ENCODE measurements at places on chromosomes 2 and 18.

DNA sequence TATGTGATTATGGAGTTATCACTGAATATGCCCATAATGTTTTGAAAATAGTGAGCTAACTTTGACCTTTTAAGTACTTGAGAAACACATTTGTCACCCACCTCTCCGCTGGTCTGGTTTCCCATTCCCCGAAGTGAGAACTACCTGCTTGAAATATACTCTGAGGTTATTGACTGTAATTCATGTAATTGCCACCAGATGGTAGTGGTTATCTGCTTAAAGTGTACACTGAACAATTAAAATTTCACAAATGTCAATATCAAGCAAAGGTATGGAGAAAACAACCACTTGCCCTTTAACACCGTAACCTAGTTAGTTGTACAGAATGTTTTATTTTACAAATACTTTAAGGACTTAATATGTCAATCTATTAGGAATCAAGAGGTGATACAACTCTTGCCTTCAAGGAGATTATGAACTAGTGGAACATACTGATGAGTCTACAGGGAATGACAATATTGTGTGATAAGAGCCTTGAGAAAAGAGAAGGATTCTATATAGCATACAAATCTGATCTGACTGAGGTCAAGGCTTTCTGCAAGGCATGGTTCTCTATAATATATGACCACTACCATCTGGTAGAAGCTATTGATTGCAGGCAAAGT, 316.8 kb upstream of the KCNH7 start:
- no peaks in the 10 kb centered on the region for H3K4me1 ChIP-seq
- H3K36me3 ChIP-seq = no peaks in the 10 kb centered on the region
- H3K27ac ChIP-seq = no peak overlapping the region
- DNase-seq = no peak
- H3K27me3 ChIP-seq = no peaks in the 10 kb centered on the region
- H3K4me3 ChIP-seq = no peak overlapping the region

- no peaks in the 10 kb centered on the region for H3K4me1 ChIP-seq
- no peak overlapping the region for H3K4me3 ChIP-seq
- DNase-seq = no peak
- no peak overlapping the region for H3K27ac ChIP-seq
- H3K27me3 ChIP-seq = no peaks in the 10 kb centered on the region
- H3K36me3 ChIP-seq = no peaks in the 10 kb centered on the region
Observed at GRCh38 chr2:23327887-23328286, 57.1 kb upstream of the KLHL29 start.

- DNase-seq = no peak
- no peak overlapping the region for H3K4me3 ChIP-seq
- no peaks in the 10 kb centered on the region for H3K36me3 ChIP-seq
- no peak overlapping the region for H3K27ac ChIP-seq
Observed at GRCh38 chr2:210577263-210578071, 21.1 kb downstream of the CPS1 start.

DNA sequence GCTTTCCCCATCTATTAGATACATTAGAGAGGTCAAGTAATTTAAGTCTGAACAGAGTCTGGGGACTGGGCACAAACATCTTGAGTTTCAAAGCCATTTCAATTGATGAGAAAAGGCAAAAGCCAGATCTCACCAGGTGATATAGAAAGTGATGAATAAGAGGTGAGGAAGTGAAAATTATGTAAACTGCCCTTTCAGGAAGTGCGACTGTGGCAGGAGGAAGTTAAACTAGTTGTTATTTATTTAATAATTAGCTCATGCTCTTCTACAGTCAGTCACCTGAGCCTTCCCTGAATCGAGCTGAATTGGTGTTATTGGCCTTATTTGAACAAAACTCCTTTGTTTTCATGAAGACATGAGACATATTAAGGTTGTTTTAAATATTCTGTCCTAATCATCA, 115.1 kb downstream of the CDH20 start:
- no peak overlapping the region for H3K4me3 ChIP-seq
- H3K36me3 ChIP-seq = no peaks in the 10 kb centered on the region
- no peak for DNase-seq
- no peaks in the 10 kb centered on the region for H3K27me3 ChIP-seq
- H3K4me1 ChIP-seq = no peaks in the 10 kb centered on the region

DNA sequence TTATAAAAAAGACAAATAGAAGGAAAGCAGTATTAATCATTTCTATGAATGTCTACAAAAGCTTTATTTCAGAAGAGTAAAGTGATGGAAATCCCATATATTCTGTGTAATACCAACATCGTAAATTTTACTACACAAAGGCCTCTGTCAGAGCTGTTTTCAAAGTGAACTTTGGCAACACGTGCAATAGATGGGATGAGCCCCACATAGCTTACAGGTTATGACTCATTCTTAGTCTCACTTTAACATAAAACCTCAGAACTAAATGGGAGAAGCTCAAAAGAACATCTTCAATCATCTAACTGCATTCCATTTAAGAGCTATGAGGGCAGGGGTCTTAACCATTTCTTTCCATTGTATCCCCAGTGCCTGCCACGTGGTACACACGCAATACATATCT, 11.5 kb downstream of the VPS4B start:
- peaks cover 4% of the 10 kb centered on the region for H3K4me1 ChIP-seq
- no peak for DNase-seq

- no peaks in the 10 kb centered on the region for H3K36me3 ChIP-seq
- H3K27ac ChIP-seq = no peak overlapping the region
- peaks cover 45% of the 10 kb centered on the region for H3K27me3 ChIP-seq
- peak overlapping the region; percentile 24 for H3K4me3 ChIP-seq
Observed at GRCh38 chr2:236167297-236168109, 683 bp downstream of the GBX2 start.

DNA sequence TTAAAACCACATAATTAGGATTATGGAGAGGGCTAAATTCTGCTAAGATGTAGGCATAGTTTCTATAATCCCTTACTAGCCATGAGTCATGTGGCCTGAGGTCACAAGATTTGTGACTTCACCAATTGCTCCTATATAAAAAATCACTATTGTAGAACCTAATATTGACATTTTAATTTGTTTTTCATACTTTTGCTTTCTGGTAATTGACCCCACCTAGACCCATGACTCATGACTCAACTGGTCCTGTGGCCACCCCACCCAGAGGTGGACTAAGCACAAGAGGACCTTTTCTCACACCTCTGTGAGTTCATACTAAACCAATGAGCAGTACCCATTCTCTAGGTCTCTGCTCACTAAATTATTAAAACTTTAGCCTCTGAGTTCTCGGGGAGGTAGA, 1567.5 kb upstream of the LRRTM1 start:
- no peaks in the 10 kb centered on the region for H3K36me3 ChIP-seq
- no peak for DNase-seq
- no peak overlapping the region for H3K27ac ChIP-seq
- no peaks in the 10 kb centered on the region for H3K27me3 ChIP-seq
